Activated gamma-delta T cell treated with Interleukin-2 at 50 U/mL for 16 hours (primary cell): ENCODE measurements at places on chromosomes 4 and X.

DNA sequence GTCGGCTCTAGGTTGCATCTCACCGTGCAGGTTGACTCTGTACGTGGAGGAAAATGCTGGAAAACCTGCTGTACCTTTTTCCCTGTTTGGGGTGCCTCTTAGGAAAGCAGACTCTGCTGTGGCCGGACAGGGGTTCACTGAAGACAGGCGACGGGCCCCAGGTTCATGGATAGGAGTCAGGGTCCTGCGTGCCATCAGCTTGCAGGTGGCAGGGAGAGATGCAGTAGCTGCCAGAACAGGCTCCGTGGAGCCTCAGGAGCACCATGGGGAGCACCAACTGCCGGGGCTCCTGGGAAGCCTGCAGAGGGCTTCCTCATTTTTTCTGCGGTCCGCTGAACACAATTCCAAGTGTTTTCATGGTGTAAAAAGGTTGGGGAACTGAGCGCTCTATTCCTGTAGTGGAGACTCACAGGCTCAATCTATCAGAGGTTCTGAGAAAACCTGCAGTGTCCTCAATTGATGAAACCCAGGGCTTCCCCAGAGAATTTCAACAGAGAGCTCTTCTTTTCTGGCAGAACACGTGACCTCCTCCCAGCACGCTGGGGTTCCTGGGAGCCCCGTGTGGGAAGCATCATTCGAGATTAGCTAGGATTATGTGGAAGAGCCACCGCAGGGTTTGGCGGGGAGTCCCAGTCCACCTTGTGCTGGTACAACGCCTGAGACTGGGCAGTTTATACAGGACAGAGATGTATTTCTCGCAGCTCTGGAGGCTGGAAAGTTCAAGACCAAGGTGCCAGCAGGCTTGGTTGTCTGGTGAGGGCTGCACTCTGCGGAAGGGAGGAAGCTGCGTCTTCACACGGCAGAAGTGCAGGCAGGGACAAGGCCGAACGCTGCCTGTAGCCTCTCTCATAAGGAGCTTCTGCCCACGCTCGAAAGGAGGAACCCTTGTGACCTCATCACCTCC is 1.6 kb downstream of the HTRA3 start:
- no peak for DNase-seq

DNA sequence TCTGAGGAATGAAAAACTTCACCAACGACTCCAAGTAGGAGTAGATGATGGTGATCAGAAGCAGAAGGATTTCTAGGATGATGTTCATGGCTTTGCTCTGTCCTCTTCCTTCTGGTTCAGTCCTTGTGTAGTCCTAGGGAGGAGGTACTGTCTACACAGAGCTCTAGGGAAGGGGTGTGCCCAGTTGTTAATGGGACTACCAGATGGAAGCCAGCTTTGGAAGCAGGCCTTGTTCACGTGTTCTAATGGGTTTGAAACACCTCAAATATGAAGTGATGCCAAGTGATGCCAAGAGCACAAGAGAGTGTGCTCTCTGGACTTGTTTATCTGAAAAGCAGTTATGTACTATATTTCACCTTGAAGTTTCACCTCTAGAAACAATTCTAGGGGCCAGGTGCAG is at the start of gene HSD17B13:
TSS of gene HSD17B13 (minus strand) at position 129 of the 400 bp plus-strand sequence. CDS start at position 88, 41 bp downstream.
- no peak for DNase-seq

GRCh38 chr4:16867827-16868226 is 30.6 kb downstream of the LDB2 start:
- DNase-seq: no peak

- peak; percentile 53 for DNase-seq
These were observed 34.5 kb upstream of the HELT start for GRCh38 chr4:184983672-184984356.

GRCh38 chr4:119498527-119498926 is 130.1 kb downstream of the PDE5A start:
- no peak for DNase-seq

DNA sequence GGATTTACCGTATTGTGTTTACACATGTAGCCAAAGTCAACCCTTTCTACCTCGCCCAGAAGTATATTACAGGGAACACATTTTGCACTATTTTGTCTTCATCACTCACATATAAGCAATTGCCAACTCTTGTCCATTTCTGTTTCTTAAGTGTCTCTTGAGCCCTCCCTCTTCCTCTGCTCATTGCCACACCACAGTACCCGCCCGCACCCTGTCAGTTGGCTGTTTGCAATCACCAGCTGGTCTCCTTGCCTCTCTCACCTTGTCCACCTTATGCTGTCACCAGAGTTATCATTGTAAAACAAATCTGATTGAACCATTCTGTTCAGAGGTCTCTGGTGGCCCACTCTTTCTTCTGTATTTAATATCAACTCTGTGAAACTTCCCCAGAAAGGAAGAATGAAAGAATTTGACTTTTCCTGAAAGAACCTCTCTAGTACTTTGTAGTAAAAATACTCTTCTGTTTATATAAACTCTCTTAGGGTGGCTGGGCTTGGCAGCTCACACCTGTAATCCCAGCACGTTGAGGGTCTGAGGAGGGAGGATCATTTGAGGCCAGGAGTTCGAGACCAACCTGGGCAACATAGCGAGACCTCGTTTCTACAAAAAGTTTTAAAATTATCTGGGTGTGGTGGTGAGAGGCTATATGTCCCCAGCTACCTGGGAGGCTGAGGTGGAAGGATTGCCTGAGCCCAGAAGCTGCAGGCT is 50.2 kb downstream of the ING2 start:
- DNase-seq: no peak

DNA sequence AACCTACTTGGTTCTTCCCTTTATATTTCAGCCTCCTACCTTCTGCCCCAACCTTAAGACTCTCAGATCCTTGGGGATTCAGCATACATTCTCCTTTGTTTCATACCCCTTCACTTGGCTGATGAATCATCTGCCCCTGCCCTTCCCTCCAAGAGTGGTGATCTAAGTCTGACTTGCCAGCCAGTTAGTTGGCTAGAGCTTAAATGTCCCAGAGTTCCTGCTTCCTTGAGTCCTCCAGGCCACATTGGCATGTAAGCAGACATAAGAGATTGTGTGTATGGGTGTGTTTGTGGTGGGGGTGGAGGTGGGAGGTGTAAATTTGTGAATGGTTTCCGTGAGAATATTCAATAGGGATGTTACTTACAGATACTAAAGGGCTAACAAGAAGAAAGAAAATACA is 3.7 kb upstream of the TEX13D start:
- DNase-seq: no peak

DNA sequence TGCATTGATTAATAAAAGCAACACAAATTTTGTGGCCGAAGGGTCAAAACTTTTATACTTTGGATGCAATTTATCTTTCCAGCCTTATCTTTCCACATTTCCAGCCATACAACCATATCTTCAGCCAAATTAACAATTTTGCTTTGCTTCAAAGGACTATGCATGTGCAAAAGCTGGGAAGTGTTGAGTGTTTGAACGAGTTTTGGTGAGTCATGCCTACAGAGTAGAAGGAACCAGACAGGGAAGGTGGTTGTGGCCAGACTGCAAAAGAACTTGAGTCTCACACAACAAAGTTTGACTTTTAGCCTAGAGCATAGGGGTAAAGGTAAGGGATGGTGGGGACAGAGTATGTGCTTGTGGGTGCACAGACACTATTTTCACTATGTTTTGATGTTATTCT is 53.0 kb upstream of the GABRA2 start:
- no peak for DNase-seq

DNA sequence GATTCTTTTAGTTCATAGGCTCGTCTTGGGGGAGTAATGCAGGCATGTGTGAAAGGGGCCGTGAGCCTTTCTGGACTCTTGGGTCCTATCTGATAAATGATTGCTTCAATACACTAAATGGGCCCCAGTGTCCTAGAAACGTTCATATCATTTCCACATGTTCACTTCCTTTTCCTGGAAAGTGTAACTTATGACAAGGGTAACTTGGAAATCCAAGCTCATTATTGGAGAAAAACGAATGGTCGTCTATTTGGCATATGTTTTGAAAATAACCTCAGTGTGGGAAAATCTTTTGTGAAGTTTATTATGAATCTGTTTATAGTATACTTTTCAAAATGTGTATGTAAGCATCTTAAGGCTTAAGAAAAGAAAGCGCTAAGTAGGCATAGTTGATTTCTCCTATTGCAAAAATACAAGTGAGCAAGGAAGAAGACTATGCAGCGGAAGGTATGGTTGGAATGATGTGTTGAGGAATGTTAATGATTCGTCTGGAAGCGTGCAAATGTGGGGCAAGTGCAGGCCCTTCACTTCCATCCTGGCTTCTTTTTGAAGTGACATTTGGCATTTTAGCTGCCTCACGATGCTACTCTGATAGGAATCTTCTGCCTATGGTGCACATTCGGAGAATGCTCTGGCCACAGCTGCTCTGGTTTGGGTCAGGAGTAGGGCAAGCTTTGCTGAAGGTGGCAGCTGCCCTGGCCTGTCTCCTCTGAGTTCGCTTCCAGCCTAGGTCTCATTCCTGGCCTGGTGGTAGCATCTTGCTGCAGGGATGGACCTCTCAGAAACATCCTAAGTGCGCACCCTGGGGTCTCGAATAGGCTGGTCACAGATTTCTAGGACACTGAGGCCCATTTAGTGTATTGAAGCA is 49.5 kb upstream of the STOX2 start:
- DNase-seq: no peak

DNA sequence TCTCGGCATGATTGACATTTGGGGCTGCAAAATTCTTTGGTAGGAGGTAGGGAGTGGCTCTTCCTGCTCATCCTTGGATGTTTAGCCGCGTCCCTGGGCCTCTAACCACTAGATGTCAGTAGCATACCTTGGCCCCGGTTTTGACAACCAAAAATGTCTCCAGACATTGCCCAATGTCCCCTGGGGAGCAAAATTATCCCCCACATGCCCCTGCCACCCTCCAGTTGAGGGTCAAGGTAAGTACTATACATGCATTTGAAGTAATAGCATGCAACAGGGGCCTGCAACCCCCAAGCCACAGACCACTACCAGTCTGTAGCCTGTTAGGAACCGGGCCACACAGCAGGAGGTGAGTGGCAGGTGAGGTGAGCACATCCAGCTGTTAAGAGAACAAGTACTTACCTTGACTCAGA is 17.6 kb upstream of the KIAA1210 start:
- no peak for DNase-seq

- no peak for DNase-seq
These were observed 374.2 kb upstream of the SMIM31 start for GRCh38 chr4:164379694-164380093.

DNA sequence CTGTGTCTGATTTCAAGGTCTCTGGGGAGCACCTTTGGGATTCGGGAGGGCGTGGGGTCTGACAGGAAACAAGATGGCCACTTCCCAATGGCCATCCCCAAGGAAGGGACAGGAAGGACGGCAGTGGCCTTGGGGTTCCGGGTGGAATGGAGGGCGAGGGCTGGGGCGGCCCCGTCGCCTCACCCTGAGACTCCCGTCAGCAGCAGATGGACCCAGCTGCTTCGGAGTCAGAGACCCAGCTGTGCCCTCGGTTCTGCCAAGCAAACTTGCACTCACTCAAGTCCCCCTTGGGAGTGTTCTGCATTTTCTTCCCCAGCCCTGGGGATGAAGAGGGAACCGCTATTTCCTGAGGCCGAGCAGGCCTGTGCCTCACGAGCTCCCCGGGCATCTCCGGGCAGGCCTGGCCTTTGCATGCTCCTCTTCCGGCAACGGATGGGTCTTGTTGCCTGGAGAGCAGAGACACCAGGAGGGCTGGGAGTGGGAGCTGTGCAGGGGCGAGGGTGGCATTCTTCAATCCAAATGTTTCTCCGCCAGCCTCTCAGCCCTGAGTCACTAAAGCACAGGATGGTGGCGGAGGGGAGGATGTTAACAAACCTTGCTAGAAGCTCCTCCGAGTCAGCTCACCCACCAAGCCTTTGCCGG is 6.8 kb upstream of the DUSP9 start:
- DNase-seq: no peak

DNA sequence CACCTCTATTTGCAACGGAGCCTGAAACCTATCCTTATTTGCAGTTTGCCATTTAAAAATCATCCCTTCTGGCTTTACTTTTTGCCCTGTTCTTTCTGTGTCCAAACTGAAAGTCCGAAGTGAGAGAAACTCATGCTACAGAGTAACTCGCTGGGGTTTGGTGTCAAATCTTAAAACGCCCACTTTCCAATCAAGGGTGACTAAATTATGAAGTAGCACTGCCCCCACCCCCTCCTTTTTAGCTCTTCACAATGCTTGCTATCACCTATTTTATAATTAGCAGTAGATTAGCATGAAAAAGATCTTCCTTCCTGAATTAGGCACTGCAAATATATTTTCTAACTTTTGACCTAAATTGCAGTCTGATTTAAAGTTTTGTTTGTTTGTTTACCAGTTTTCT is 52.5 kb downstream of the VGLL1 start:
- DNase-seq: no peak

- no peak for DNase-seq
These were observed 31.8 kb upstream of the ARSD start for GRCh38 chrX:2960861-2961515.

DNA sequence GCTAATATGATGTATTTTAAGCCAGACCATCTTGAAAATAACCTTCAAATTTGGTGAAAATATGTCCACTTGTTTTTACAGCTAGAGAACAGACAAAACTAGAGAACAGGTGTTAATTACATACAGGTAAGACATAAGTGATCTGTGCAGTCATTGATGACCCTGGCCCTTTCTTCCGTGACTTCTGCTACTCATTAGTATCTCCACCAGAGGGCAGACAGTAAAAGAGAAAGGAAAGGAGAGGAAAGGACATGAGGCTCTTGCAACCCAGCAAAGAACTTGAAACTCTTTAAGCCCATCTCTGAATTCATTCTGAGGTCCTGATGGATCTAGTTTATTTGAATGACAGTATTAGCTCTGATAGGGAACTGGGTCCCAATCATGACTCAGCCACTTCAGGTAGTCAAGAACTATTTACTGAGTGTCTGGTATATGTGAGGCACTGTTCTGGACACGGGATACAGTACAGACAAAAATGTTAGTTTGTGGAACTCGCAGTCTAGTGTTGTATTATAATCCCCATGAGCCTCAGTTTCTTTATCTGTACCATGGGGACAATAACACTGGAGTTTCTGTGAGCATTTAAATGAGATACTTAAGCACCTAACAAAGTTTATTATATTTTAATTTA is 121.0 kb upstream of the TEX13D start:
- no peak for DNase-seq

- no peak for DNase-seq
These were observed 32.7 kb upstream of the NKRF start for GRCh38 chrX:119638725-119639471.

- no peak for DNase-seq
These were observed 14.5 kb upstream of the GTPBP6 start for GRCh38 chrX:332916-333610.

DNA sequence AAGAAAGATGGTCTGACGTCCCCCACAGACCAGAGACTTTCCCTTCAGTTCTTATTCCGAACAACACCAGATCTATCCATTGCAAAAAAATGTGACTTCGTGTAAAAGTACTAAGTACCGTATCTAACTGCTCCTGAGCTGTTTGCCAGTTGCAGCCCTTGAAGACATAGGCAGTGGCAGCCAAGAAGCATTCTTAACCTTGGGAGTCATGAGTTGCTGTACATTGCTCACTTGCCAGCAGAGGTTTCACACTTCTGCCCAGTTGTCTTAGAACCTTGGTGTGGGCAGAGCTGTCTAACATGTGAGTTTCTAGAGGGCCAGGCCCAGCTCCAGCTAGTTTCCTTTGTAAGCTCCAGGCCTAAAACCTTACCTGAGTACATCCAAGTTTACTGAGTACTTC is 10.5 kb upstream of the CHRDL1 start:
- DNase-seq: no peak
